GM04504 (cell line): ENCODE measurements at places on chromosomes 3 and 15.

DNA sequence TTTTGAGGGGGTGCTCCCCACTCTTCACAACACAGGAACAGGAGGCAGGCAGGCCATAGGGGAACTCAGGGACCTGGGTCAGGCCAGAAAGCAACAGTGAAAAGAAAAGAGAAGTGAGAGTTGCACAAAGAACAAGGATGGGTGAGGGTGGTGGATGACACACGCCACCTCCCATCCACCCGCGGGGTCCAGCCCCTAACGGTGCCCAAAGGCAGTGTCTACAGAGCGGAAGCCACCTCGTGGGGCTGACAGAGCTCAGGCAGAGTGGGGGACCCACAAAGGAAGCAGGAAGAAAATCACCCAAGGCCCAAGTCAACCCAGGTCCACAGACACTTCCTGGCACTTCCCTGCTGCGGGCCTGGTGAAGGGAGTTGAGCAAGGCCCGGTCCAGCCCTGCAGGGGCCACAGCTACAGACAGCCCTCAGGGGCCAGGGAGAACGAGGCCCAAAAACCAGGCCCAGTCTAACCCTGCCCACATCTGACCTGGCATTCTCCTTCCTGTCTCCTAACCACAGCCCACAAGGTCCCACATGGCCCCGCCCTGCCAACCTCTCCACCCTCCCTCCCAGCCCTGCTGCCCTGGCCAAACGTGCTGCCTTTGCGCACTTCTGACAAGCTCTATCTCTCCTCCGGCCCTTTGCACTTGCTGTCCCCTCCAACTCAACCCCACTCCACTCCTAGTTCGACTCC is 5.9 kb downstream of the NUP210 start:
- DNase-seq, result no peak

GRCh38 chr3:134057654-134058110 is 28.0 kb upstream of the SLCO2A1 start:
- no peak for DNase-seq

GRCh38 chr3:122403489-122403888 is 12.4 kb downstream of the WDR5B start:
- no peak for DNase-seq

- no peak for DNase-seq
Measured at GRCh38 chr3:69324362-69325025, 61.4 kb downstream of the FRMD4B start.

DNA sequence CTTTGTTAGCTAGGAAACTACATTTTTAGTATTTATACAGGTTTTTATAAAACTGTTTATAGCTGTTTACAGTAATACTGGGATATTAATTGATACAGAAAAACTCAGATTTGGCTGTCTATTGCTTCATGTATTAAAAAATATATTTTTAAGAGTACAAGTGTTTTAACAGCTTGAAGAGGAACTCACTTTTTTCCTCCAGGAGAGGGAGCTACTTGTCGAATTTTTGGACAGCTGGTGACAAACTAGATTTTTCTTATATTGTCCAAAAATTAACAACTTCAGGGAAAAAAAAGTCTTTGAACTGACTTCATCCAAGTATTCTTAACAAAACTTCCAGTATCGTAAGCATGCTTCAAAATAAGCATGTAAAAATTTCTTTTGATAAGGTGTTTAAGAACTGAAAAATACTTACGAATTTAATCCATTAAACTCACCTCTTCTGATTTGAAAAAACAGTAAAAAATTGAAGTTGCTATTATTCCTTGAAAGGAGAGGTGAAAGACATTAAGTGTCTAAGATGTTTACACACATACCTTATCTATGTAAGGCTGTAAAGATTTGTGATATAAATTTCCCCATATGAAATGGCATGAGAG is 4.0 kb downstream of the DIPK2A start:
- DNase-seq, result peak; percentile 31

- no peak for DNase-seq
Measured at GRCh38 chr3:33789183-33789954, 9.1 kb upstream of the PDCD6IP start.

DNA sequence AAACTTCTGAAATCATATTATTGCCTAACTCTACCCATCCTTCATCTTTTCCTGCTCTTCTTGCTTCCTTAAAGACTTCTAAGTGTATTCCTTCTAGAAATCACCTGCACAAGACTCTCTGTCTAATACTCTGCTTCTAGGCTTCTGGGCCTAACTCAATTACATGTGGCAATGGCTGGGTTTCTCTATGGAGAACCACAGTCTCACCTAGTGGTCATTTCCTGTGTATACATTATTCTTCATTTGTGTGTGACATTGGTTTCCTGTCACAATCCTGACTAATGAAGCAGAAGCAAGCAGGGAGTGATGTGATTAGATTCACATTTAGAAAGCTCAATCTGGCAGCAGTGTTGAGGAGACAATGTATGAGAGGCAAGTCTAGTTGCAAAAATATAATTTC is 16.9 kb upstream of the CLDN1 start:
- DNase-seq, result no peak

GRCh38 chr15:71674354-71674753 is 136.0 kb upstream of the NR2E3 start:
- no peak for DNase-seq

GRCh38 chr3:44235604-44236484 is 5.8 kb upstream of the TOPAZ1 start:
- DNase-seq, result peak; percentile 67

GRCh38 chr3:192194085-192194484 is 533.3 kb downstream of the FGF12 start:
- DNase-seq, result no peak

GRCh38 chr3:190345027-190345821 is 23.0 kb upstream of the CLDN1 start:
- DNase-seq, result peak; percentile 62

DNA sequence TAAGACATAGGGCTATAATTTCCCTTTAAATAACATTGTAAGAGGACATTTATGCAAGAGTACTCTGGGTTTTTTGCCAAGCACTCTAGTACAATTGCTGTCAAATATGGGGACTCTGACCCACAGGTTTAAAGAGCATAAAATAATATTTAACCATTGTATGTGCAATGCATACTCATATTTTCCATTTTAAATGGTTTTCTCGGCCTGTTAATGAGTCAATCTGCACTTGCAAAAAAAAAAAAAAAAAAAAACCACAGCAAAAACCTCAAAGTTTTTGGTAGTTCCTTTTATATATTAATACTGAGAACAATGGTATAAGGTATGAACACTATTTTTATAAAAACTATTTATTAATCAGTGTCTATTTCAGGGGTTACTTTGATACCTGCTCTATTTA is 304.0 kb upstream of the CBLB start:
- no peak for DNase-seq

DNA sequence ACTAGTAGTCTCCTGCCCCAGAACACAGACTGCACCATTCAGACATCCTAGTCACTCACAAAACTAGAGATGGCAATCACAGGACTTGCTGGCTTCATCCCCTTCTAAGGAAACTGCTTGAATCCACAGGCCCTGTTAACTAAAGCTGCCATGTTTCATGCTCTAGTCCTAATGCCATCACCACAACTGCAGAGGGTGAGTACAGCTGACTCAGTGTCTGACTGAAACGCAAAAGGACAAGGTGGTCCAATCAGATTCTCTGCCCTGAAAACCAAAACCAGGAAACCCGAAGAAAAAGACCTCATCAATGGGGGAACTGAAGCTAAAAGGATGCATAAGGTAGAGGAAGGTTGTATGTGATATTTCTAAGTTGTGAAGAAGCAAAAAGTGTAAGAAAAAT is 25.2 kb upstream of the TFDP2 start:
- DNase-seq, result no peak

DNA sequence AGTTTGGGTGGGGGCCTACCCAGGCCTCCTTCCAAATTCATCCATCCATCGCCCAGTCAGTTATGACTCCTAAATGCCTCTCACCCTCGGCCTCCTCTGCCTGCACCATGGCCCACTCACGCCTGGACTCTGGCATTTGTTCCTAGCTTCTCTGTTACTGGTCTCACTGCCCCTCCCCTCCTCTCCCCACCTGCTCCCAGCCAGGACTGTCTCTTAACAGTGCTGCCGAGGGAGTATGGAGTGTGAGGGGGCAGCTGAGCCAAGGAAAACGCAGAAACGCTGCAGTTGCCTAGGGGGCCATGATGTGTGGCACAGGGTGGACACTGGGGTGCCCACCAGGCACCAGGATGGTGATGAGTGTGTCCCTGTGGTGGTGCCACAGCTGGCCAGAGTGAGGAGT is 3.1 kb downstream of the RCCD1 start:
- DNase-seq, result no peak

DNA sequence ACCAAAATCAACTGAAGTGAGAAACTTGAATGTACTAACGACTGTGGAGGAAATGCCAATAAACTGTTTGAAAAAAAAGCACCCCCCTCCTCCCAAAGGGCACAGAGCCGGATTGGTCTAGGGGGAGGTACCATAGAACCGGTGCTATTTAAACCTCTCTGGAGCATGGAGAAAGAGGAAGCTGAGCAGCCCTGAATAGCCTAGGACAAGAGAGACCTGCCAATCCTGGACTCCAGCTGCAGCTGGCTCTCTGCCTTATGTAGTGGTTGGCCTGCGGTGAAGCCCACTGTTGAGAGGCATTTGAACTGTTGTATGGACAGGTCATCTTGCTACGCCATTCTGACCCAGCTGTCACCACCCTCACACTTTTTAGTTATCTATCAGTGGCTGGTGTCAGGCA is 1.5 kb upstream of the SH3GL3 start:
- DNase-seq, result no peak

GRCh38 chr3:162337630-162338029 is 841.0 kb downstream of the OTOL1 start:
- DNase-seq, result no peak

- peak; percentile 17 for DNase-seq
Measured at GRCh38 chr3:87076946-87077345, 86.0 kb upstream of the VGLL3 start.

- DNase-seq, result no peak
Measured at GRCh38 chr3:184645336-184645735, 66.5 kb downstream of the MAGEF1 start.

GRCh38 chr3:45992821-45993221 is 2.8 kb downstream of the FYCO1 start:
- peak; percentile 80 for DNase-seq

- no peak for DNase-seq
Measured at GRCh38 chr3:120841264-120841663, 66.7 kb upstream of the STXBP5L start.

- no peak for DNase-seq
Measured at GRCh38 chr15:59570315-59570714, 41.3 kb upstream of the GCNT3 start.

- no peak for DNase-seq
Measured at GRCh38 chr3:99967796-99968195, 146.5 kb downstream of the FILIP1L start.

GRCh38 chr3:71109241-71109976 is 474.1 kb downstream of the FOXP1 start:
- DNase-seq, result no peak

DNA sequence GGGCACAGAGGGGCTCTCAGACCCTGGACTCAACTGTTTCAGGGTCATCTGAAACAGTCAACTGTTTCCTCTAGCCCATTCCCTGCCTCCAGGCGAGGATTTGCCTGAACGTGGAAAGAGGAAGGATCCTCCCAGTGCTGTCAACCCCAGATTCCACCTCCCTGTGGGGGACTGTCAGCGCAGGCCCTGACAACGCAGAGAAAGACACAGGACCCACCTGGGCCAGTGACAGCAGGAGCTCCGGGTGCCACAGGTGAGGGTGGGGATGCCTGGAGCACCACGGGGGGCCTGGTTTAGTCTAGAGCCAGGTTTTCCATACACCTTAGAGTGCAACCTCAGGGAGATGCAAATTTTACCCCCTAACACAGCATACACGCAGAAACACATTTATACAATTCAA is 19.5 kb upstream of the LAMP3 start:
- no peak for DNase-seq

DNA sequence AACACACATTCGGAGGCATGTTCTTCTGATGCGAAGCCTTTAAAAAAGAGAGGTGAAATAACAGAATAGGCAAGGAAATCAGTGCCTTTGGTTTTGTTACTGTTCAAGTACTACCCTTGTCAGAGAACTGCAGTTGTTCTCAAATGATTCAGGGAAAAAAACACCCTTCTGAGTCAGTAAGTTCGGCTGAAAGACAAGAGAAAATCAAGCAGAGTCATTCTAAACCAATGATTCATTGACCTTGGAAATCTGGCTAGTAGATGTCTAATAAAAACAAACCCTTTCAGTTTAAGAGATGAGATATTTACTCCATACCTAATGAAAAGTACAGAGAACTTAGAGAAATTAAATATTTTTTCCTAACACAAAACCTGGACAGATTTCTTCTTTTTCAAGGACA is 72.7 kb upstream of the ABI3BP start:
- DNase-seq, result peak; percentile 68

DNA sequence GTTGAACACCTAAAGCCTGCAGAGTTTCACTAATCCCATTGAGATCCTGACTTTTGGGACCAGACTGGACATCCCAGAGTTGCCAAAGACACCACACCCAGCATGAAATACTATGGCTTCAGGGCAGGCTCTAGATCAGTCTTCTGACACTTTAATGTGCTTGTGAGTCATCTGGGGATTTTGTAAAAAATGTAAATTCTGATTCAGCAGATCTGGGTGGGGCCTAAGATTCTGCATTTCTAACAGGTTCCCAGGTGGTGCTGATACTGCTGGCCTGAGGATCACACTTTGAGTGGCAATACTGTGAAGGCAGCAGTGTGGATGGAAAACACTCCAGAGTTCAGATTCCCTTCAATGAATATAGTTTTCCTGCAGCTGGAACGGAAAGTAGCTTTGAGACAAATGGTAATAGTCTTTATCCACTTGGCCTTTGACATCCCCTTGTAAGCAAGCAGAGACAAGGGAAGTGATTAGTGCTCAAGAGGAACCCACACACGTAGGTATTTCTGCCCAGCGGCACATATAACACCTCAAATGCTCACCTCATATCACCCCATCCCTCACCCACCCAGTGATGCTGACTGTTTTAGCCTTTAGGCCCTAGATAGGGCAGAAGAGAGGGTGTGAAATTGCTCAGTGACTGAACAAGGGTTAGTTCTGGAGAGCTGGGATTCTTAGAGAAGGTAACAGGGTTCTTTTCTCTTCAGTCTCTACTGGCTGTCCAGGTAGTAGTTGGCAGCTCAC is 51.5 kb upstream of the GSK3B start:
- peak; percentile 81 for DNase-seq

DNA sequence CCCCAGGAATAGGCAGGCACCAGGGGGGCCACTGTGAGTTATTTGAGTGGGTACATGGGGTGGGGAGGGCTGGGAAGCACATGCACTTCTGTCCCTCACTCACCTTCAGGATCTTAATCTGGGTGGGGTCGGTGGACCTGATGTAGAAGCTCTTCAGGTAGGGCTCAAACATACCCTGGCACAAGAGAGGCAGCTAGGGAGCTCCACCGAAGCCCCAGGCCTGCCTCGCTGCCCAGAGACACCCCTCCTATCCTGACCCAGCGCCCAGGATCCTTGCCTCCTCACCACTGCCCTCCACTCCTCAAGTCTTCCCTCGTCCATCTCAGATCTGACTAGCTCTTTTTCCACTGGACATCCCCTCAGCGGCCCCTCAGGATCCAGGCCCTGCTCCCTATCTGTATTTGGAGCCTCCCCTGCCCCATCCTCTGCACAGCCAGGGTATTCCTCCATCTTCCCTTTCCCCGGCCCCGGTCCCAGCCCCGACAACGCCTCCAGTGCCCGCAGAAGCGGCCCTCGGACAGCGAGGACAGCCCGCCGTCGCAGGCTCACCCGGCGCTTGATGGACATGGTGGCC is 30.0 kb downstream of the AP3B2 start:
- DNase-seq, result no peak
